ENCODE measurements at places on chromosomes 1 and 21.

GRCh38 chr1:239368436-239369109 is 17.8 kb upstream of the CHRM3 start:
- no peak for DNase-seq

- DNase-seq: no peak
Observed at GRCh38 chr21:38352536-38353219, 95.9 kb downstream of the KCNJ15 start.

DNA sequence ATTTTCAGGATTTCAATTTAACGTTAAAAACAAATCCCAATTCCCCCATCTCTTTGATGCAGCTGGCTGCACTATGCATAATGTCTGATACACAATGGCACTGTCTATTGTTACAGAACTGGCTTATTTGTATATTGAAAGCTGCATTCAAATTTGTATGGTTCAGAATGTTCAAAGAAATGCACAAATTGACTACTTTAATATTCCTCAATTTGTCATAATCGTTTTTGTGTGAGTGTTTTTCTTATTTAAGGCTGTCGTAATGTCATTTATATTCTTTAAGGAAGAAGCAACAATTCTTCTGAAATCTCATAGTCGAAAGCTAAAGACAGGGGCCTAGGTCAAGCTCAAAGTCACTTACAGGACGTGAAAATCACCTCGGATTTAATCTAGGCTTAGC is 341.4 kb upstream of the ZRANB2 start:
- no peak for DNase-seq

DNA sequence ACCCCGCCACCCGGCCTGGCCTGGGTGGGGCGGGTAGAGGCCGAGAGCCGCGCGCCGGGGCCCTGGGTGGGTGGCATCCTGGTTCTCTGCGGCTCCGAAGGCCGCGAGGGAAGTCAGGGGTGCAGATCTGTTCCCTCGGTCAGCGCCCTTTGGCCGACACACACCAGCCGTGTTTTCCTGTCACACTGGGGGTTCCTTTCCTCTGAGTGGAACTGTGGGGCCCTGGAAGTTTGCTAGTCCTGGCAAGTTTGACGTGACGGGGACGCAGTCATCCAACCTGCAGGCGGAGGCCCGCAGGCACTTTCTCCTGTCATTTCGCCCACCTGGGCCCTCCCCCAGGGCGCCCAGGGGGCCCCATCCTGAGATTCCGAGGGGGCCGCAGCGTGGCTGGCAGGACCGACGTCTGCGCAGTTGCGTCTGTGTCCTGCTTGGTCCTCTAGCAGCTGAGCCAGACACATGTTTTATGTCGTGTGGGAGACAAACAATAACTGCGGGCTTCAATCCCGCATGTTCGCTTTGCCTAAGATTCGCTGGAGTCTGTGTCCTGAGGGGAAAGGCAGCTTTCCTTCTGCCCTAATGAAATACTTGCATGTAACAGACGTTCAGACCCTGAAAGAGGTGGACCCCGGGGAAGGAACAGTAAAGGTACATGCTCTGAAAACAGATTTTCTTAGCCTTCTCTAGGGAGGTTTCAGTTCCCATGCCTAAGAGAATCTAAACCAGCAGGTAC is 1.5 kb downstream of the FAM163A start:
- DNase-seq: no peak

GRCh38 chr1:103953386-103953785 is 203.7 kb downstream of the AMY1C start:
- no peak for DNase-seq

DNA sequence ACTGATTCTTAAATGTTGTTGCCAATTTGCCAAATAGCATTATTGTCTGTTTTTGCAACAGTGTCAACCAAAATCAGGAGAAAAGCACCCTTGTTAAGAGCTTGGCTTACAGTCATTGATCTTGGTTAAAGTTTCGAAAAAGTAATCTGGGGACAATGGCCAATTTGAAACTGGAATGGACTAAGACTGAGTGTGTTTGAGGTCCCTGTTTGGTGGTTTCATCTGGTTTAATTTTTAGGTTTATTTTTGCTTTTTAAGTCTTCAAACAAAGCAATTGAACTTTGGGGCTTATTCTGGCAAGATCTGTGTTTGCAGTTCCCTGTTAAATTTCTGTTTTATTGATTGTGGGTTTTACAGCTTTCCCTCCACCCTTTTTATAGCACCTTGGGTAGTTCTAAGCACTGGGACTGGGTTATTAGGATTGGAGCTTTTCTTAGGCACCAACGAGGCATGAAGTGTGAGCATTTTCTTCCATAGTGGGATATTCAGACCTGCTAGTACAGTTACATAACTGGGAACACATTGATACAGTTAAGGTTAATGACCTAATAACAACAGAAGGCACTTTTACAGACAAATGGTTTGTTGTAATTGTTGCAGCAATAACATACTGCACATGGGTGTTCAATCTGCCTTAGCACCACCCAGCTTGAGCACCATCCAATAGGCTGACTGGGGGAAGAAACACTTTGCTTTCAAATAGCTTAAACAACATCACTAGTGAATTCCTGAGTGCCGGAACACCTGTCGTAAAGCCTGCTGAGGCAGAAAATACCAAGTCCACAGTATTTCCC is 40.6 kb upstream of the MAP10 start:
- no peak for DNase-seq

- no peak for DNase-seq
Observed at GRCh38 chr1:165481820-165482532, 37.0 kb upstream of the RXRG start.

DNA sequence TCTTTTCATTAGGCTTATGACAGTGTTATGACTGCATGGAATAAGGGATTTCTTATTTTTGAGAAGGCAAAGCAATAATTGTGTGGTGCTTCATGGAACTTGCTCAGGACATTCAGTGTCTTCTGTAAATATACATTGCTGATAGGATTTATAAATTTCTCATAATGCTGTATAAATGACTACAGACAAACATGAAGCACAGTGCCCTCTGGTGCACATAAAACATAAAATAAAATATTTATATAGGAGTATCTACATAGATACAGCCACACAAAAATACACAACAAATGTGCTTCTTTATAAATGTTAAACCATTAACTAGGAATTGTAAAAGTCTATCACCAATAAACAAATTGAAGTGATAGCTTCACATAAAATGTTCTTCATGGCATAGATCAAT is 24.1 kb downstream of the BRINP3 start:
- DNase-seq: no peak

- no peak for DNase-seq
Observed at GRCh38 chr1:70143048-70143659, 62.2 kb downstream of the LRRC40 start.

- no peak for DNase-seq
Observed at GRCh38 chr1:109513110-109513710, 3.7 kb upstream of the AMIGO1 start.

DNA sequence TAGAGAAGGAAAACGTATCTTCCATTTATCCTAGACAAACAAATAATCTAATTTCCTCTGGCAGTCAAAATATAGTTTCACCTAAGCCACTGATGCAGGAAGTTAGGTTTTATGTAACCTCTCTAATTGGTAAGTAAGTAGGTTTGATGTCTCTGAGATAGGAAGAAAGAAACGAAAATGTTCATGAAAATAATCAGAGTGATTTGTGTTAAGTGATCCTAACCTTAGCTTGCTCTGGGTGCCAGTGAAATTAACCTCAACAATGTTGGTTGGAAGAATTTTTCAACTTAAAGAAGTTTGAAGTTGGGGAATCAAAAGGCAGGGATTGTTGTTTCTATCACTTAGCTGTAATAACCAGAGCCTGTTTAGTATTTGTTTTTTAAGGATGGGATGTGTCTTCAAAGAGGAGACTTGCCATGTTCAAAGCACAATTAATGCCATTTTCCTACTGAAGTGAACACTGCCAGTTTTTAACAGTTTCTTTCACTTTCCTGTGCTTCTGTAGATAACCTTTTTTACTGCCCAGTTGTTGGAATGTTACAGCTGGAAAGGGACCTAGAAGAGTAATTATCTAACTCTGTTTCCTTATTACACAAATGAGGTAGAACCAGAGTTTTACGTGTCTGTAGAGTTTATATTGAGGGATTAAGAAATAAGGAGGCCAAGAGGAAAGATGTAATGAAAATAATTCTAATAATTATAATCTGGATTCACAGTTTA is 18.4 kb downstream of the HIPK1 start:
- DNase-seq: no peak

DNA sequence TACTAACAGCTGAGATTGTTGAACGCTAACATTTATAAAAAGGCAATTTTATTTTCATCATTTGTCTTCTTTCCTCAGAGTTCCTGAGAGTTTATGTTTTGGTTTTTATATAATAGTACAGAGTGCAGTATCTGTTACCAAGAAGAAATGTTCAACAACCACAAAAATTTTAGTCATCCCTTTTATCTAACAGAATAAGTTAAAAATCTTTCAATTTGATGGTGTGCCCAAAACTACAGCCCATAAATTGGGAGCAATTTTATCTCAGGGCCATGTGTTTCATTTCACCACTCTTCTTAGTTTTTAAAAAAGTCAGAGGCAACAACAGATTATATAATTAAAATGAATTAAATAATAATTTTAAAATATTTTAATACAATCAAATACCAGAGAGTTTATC is 37.1 kb downstream of the NEXN start:
- no peak for DNase-seq

DNA sequence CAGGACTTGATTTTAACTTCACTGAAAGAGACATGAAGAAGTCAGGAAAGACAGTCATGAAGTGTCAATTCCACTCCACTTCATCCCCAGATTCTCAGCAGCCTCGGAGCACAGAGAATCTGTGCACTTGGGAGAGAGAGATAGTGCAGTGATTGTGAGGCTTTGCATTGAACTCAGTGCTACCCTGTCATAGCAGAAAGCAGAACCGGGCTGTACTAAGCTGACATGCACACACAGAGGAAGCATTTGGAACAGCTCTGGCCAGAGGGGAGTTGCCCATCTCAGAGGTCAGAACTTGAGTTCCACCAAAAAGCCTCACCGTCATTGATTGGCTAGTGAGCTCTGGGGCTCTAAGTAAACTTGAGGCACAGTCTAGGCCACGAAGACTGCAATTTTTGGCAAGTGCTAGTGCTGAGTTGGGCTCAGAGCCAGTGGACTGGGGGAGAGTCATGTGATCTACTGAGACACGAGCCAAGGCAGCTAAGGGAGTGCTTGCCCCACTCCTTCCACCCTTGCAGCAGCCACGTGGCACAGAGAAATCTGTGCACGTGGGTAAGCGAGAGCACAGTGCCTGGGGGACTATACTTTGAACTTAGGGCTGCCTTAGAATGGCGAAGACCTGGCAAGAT is 810.2 kb upstream of the ADAMTS5 start:
- DNase-seq: no peak

GRCh38 chr1:20740781-20741180 is 8.3 kb upstream of the SH2D5 start:
- DNase-seq: no peak

DNA sequence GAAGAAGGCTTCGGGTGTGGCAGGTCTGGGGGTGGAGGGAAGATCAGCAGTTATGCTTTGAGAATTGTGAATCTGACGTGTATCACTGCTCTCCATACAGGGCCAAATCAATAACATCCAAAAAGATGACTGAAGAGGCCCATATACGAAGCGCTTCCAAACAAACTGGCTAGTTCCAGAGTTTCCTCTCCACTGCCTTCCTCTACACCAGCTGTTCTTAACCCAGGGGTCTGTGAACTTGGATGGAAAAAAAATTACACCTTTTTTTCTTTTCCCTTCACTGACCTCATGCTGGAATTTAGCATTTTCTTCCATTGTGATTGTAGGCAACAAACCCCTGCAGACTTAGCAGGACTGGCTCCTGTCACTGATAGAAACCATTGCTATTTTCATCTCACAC is 77.1 kb upstream of the NBL1 start:
- DNase-seq: no peak

DNA sequence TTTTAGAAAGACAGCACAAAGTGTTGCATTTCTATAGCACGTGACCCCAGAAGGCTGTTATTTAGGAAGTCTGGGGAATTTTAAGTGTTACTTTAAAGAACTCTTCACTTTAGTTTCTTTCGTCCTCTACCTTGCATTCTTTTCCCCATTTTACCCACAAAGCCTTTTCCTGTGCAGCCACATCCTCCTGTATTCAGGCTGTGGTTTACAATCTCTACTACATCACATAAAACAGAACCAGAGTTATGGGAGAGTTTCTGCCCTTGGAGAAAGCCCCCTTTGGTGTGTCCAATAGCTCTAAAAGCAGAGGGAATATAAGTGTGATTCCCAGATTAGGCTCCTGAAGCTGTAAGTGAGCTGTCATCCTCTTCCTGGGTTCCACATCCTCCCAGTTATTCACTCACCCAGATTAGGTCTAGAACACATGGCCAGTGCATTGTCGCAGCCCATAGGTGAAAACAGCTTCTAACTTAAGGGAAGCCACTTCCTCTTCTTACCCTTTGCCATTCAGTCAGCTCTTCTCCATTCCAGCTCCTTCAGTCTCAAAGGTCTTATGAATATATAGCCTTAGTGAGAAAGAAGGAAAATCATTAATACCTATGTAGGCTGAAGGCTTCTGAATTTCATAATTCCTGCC is 171.1 kb downstream of the PIGK start:
- DNase-seq: no peak

DNA sequence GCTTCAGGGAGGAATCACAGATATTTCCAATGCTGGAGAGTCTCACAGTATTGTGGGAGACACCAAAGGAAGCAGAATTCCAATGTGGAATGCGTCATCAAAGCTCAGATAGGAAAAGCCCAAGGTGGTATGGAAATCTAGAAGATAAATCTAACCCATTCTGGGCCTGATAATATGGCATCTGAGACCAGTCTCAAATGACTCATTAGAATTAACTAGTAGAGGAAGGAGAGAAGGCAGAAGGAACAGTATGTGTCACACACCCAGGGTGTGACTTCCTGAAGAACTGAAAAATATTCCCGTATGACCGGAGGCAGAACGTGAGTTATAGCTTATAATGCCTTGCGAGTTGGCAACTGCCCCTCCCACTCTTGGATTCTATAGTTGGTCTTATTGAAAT is 499.2 kb downstream of the PLPP3 start:
- no peak for DNase-seq

DNA sequence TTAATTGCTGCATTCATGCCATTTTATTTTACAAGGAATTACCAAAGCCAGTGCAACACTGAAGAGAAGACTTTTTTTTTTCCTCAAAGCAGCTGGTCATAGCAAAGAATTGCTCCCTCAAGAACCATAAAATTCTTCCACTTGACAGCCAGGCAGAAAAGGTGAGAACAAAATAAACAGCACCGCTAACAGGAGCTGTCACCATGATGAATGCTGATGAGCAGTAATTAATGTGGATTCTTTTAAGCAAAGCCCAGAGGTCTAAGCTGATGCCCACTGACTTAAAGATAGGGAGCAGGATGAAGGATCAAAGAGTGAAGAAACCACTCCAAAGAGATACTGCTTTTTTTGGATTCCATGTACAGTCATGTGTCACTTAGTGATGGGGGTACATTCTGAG is 428.4 kb downstream of the BRINP3 start:
- no peak for DNase-seq

- DNase-seq: no peak
Observed at GRCh38 chr1:230208619-230209261, 141.7 kb downstream of the GALNT2 start.

GRCh38 chr21:15753741-15754140 is 24.0 kb downstream of the USP25 start:
- DNase-seq: no peak

GRCh38 chr1:207031632-207032264 is 808 bp downstream of the C1orf116 start:
- no peak for DNase-seq

GRCh38 chr1:210464519-210465039 is 135.9 kb downstream of the HHAT start:
- no peak for DNase-seq

GRCh38 chr1:195965475-195965874 is 642.8 kb downstream of the KCNT2 start:
- no peak for DNase-seq

- DNase-seq: no peak
Observed at GRCh38 chr1:94803517-94804441, 16.4 kb upstream of the SLC44A3 start.

- DNase-seq: no peak
Observed at GRCh38 chr1:19199969-19200604, 10.0 kb downstream of the UBR4 start.

All from activated naive CD4-positive, alpha-beta T cell (primary cell).